Left renal pelvis (tissue), 4 donors: ENCODE measurements at places on chromosomes 12 and 14. TPM values are rescaled to one million over a fixed set of nuclear protein-coding genes. Genes with fewer than 3 reads are reported as not detected.

DNA sequence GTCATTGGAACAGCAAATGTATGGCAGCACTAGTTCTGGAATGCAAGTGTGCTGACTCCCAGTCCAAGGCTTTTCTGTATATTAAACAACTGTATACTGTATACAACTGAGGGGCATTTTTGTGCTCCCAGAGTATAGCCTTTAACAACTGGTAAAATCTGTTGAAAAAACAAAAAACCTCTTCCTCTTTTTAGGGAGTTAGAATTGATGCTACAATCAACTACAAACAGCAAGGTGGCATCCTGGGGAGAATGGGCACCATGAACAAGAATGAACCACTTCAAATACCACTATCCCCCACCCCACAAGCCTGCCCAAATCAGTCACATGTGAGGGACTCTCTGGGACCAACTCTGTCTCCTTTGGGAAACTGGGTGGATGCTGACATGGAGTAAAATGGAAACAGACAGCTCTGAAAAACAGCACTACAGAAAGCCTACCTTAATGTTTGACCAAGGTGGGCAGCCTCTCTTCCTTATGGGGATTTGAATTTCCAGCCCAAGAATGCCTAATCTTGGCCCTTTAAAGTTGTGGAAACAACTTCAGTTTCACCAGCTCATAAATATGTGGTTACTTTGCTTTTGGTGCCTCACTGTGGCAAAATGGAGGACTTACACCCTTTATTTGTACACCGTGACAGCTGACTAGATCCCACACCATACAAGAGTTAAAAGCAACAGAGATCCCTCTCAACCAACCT, 7.5 kb downstream of the VTI1B start:
- no peak for DNase-seq

DNA sequence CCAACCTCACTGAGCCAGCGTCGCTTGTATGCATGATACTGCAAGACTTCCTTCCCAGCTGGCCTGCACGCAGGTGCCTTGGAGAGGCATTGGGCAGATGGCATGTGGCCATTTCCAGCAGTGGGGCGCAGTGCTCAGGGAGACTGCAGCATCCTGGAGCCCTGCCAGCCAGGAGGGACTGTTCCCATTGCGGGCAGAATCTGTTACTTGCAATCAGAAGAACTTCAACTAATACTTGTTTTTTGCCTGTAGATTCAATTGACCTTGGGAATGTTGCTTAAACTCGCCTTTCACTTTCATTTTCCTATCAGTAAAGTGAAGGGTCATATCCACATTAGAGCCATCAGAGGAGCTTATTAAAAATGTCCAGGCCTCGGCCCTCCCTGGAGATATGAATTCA, 29.8 kb downstream of the ANKRD9 start:
- no peak for DNase-seq

DNA sequence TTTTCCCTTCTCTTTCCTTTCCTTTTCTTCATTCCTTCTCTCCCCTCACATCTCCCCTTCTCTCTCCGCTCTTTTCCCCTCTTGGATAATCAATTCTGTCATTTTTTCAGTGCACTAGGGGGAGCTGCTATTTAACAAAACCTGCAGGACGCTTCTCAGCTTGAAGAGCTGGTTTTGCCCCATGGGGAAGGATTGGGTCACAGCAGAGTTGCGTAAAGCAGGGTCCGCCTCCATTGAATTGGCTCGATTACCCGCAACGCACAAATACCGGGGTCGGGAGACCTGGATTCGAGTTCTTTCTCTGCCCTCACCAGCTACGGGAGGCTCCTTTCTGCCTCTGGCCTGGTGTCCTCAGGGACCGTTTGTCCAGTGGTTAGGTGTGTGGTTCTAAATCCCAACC, 42.1 kb upstream of the CHGA start:
- no peak for DNase-seq

DNA sequence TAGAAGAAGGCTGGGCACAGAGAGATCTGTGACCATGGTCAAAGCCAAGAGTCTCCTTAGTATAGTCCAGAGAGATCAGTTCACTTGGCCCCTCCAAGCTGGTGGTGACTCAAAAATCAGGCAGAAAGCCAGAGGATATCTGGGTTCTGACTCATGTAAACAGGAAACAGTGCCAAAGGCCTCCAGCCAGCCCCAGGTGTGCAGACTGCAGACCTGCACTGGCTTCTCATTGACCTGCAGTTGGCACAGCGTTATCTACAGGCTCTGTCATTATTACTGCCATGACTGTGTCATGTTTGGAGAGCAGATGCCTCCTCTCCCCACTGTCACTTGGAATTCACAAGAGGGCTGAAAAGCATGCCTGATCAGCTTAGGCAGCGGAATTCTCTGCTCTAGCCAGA, 295.7 kb upstream of the PRKD1 start:
- DNase-seq: no peak

GRCh38 chr14:101843665-101844064, 82.2 kb downstream of the PPP2R5C start:
- DNase-seq: no peak

GRCh38 chr14:60904381-60904780, 76.5 kb downstream of the TRMT5 start:
- no peak for DNase-seq

The LTA4H gene
- polyA plus RNA-seq: 124 TPM

The INSM2 gene
- 0.04 TPM for polyA plus RNA-seq

The LALBA gene
- not detected for polyA plus RNA-seq

The TAS2R10 gene
- 1.1 TPM for polyA plus RNA-seq

The PRB2 gene
- polyA plus RNA-seq: not detected

The AMDHD1 gene
- polyA plus RNA-seq: 0.33 TPM
